ENCODE measurements at places on chromosomes 7 and 10.
A peak's percentile ranks its signal among the peaks of the same experiment; 100 is the strongest.

DNA sequence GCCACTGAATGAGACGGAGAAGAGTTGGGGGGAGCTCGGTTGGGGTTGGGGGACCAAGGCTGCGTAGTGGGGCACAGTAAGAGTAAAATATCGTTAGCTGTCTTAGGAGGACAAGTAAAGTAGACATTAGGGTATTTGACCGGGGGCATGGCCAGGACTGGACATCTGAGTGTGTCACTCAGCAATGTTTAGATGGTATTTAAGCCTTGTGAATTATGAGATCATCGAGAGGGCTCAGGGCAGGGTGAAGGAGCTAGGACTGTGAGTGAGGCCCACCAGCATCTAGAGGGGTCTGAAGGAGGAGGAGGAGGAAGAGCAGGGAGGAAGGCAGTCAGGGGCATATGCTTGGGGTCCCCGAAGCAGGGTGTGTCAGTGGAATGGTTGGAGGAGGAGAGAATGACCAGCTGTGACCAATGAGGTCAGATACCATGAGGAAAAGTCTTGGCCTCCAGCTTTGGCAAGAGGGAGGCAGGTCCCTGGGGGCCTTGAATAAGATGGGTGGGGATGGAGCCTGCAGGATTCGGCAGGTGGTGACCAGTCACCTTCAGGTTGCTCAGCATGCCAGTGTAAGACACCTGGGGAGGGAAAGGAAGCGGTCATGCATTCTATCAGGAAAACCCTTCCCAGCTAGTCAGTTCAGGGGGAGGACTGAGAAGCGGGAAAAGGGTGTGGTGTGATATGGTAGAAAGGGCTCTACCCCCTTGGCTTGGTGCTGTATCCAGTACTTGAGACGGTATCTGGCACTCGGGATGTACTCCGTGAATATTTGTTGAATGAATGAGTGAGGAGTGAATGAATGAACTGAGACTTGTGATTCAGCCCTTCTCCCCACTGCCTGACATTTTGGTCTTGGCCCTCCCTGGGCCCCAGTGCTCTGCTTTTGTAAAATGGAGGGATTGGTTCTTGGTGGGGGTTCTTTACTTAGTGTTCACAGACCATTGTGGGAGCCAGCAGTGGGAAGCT is 34.8 kb upstream of the SH2D4B start:
- DNase-seq, result no peak

DNA sequence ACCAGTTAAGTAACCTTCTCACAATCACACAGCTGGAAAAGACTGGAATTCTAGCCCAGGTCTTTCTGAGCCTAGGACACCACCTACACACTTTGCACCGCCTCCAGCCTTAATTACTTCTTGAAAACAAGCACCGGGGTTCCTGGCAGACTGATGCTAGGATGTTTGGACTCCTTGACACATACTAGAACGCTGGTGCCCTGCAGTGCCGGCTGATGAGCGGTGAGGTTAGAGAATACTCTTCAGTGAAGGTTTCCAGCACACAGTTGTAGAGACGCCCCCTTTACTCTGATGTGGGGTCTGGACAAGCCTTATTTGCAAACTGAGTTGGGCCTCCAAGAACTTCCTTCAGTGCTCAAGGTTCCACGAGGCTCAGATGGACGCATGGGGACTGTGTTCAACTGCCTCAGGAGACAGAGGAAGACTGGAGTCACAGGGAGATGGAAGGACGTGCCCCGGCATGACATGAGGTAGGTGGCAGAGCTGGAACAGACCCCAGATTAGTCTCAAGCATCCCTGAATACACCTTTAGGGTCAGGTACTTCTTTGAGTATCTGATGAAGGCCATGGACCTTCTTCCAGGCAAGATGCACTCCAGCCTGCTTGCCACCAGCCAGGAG is 89.6 kb downstream of the COBL start:
- no peak for DNase-seq

- DNase-seq, result no peak
Measured at GRCh38 chr7:28224675-28225074, 44.1 kb upstream of the JAZF1 start.

DNA sequence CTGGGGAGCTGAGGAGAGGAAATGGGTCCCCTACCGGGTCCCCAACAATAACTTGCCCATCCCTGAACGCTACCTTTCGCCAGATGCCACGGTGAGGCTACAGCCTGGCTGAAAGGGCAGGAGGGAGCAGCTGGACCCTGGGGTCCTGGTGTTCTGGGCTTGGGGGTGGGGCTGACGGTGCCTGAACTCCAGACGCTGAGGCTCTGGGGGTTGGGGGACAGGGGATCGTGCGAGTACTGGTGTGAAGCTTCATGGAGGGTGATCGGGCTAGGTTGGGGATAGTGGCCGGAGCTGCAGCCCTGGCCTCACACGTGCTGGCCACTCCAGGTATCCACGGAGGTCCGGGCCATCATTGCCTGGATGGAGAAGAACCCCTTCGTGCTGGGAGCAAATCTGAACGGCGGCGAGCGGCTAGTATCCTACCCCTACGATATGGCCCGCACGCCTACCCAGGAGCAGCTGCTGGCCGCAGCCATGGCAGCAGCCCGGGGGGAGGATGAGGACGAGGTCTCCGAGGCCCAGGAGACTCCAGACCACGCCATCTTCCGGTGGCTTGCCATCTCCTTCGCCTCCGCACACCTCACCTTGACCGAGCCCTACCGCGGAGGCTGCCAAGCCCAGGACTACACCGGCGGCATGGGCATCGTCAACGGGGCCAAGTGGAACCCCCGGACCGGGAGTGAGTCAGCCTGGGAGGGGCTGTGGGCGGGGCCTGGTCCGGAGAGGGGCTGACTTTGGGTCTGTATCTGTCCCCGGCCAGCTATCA is 8.3 kb downstream of the AEBP1 start:
- no peak for DNase-seq

DNA sequence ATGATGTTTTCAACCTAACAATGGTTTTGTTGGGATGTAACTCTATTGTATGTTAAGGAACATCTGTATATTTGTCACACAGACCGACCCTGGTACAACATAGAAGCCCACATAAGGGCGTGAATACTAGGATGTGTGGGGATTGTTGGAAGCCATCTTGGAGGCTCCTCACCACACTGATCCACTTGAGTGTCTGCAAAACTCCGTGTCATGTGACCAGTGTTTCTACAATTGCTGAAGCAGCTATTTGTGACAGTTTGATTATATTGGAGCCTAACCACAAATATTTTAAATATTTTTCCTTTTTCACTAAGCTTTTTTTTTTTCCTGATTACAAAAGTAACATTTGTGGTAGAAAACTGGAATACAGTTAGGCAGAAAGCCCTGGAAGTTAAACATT is 27.9 kb downstream of the RALA start:
- no peak for DNase-seq

GRCh38 chr7:37986908-37987330 is 66.5 kb downstream of the EPDR1 start:
- DNase-seq, result no peak

GRCh38 chr7:31487071-31487470 is 26.8 kb upstream of the ITPRID1 start:
- DNase-seq, result no peak

DNA sequence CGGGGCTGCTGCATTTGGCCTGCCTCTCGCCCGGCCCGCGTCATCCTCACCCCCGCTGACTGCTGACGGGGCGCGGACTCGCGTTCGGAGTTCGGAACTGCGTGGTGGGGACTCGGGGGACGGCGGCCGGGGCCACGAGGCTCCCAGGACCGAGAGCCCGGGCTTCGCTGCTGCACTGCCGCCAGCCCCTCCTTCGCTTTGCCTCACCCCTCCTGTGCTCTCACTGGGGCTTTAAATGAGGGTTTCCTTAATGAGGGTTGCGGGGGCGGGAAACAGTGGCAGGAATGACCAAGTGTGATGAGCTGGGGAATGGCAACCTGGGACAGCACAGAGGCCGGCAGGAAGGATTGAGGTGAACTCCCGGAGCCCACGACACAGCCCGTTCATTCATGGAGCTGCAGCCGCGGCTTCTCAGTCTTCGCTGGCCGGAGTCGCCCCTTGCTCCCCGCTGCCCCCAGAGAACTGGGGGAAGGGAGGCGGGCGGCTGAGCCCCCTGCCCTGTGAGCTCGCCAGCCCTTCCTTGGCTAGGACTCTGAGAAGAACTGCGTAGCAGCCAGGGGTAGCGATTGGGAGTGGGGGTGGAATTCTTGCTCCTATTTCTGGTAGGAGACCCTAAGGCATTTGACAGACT is 1.5 kb upstream of the LRRC4 start:
- peak; percentile 43 for DNase-seq

DNA sequence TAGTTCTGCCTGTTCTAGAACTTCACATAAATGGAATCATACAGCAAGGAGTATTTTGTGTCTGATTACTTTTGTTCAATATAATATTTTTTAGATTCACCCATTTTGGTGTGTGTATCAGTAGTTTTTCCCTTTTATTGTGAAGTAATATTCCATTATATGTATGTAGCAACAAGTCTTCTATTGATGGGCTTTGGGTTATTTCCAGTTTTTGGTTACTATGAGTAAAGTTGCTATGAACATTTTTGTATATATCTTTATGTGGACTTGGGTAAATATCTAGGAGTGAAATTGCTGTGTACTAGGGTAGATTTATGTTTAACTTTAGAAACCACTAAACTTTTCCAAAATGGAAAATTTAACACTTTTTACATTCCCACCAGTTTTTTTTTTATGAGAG is 35.7 kb downstream of the ADK start:
- no peak for DNase-seq

- peak; percentile 86 for DNase-seq
Measured at GRCh38 chr7:48089046-48090003, at the start of gene UPP1. Gene UPP1 (plus strand): TSS chr7:48089265. CDS start chr7:48094784, 5,519 bp downstream.

GRCh38 chr10:34249634-34250033 is 565.5 kb downstream of the PARD3 start:
- no peak for DNase-seq

DNA sequence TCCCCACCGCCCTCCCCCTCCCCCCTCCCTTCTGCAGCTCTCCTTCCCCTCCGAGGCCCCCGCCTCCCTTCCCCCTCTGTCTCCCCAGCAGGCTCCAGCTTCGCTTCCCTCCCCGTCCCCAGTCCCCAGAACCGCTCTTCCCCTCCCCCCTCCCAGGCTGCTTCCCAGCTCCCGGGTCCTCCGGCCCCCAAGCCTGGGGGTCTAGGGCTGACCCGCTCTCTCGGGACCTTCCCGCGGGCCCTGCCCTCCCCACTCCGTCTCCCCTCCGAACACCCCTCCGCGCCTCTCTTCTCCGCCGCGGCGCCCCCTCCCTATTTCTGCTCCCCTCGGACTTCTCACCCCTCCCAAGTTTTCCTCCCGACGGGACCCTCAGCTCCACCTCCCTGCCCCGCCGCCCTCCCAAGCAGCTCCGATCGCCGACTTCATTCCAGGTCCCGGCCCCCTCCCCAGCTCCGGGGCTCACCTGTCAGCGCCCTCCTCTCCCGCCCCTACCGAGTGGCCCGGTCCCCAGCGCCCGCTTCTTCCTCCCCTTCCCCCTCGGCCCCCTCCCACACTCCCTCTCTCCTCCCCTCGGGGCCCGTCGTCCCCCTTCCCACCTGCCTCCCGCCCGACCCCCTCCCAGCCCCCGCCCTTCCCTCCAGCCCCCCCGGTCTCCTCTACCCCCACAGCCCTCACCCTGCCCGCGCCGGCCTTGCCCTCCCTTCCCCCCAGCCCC is 990 bp downstream of the ZNF467 start:
- no peak for DNase-seq

- no peak for DNase-seq
Measured at GRCh38 chr7:32532086-32532485, 36.8 kb downstream of the AVL9 start.

DNA sequence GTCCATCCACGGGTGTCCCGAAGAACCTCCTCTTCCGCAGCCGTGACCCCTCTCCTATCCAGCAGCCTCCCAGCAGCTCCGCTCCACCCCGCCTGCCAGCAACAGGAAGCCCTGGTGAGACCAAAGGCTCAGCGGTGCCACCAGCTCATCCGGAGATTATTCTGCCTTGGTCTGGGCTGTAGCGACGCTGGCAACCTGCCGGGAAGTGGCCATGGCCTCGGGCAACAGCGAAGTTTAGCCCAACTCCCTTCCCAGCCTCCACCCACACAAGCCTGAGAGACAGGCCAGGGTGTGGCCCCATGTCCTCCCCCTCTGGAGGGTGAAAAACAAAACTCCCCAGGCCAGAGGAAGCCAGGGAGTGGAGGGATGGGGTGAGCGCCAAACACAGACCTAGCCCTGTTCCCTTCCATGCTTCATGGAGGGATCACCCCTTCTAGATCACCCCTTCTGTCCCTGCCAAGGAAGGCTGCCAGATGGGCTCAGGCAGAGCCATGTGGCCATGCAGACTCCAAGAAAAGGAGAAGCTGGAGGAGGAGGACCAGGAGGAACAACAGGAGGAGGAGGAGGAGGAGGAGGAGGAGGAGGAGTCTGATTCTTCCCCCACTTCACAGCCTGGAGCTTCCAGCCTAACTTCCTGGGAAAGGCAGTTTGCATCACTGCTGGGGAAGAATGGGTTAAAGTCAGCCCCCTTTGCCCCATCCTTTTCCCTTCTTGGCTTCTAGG is 918 bp downstream of the CALHM2 start:
- peak; percentile 67 for DNase-seq

DNA sequence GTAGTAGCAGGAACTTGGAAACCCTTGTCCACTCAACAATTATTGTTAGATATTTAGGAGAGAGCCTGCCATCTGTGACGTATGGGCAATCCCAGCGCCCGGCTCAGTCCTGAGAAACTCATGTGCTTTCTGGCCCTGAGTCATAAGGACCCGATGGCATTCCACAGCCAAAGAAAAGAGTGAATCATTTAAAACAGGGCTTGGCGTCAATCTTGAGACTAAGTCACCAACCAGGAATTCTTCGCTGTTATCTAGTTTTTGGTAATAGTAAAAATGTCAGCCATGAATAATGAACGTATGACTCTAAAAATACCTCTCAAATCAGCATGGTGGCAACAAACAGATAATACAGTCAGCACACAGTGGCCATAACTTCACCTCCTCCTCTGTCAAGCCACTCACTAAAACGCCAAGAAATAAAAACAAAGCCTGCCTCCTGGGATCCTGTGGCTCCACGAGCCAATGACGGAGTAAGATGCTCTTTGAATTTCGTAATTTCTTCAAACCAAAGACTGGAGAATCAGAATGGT is 140.8 kb downstream of the ADAM12 start:
- DNase-seq, result no peak

DNA sequence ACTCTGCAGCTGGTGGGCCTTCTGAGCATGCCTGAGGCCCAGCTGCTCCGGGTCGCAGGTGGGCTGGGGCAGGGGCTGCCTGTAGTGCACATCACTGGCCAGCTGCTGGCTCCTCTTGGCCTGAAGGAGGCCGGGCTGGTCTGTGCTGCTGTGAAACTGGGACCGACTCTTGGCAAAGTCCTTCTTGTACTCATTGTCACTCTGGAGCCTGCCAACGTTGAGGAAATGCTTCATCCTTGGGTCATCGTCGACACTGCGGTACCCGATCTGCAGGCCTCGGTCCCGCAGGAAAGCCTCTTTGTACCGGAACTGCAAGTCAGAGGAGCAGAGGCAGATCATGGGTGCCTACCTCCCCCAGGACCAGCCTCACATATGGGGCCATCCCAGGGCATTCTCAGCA is 37.7 kb downstream of the HABP2 start:
- no peak for DNase-seq

GRCh38 chr10:89019569-89020327 is 29.1 kb downstream of the FAS start:
- DNase-seq, result no peak

DNA sequence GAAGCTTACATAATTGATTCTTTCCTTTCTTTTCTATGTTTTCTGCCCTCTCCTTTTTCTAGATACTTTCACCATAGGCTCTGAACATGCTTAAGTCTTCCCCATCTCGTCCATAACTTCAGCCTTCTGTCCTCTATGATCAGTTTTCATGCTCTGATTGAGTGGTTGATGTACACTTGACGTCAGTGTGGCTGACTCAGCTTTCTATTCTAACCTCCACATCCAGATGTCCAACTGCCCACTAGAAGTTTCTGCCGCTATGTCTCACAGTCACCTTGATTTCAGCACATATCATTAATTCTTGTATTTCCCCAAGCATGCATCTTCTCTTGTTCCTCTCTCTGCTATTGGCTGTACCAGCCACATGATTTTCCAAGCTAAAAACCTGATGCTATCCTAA is 15.0 kb downstream of the CDK14 start:
- DNase-seq, result peak; percentile 39
